ENCODE measurements at places on chromosomes 2 and 18.

DNA sequence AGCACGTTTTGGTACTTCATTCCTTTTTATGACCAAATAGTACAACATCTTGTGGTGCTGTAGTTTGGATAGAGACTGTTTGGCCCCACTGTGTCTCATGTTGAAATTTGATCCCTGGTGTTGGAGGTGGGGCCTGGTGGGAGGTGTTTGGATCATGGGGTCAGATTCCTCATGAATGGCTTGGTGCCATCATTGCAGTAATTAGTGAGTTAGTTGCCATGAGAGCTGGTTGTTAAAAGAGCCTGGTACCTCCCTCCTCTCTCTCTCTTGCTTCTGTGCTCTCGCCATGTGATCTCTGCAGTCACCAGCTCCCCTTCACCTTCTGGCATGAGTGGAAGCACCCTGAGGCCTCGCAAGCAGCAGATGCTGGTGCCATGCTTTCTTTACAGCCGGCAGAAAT lies 50.9 kb downstream of the NCAPH start:
- DNase-seq, result peak; percentile 36

DNA sequence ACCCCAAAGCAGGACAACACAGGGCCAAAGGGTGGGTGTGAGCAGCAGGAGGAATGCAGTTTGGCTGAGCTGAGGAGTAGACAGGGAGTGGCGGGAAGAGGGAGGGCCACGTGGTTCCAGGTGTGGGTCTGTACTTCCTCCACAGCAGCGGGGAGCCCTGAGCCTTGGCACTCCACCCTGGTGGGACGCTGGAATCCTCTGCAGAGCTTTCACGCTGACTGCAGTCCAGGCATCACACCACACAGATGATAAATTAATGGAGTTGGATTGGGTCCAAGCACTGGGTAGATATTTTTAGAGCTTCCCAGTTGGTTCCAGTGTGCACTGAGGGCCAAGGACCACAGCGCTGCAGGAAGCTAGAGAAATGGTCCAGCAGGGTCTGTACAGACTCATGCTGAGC lies 67.0 kb upstream of the TMEM200C start:
- DNase-seq, result peak; percentile 3

DNA sequence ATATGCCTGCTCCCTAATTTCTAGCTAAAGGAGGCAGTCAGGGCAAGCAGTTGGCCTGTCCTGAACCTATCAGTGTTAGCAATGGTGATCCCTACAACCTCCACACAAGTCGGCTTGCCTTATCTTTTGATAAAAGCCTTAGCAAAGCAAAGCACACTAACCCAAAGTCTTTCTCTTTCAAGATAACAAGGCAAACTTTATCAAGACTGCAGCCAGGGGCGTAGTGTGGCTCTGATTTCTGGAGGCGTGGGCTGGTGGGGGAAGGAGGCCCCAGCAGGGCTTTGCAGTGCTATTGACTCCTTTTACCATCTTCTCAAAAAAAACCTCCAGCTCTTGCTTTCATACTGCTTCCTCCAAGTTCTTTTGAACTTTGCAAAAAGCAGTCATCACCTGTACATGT lies 40.2 kb upstream of the LAMA1 start:
- no peak for DNase-seq

- peak; percentile 38 for DNase-seq
Observed at GRCh38 chr2:241950413-241951315, 81.1 kb downstream of the RTP5 start.

DNA sequence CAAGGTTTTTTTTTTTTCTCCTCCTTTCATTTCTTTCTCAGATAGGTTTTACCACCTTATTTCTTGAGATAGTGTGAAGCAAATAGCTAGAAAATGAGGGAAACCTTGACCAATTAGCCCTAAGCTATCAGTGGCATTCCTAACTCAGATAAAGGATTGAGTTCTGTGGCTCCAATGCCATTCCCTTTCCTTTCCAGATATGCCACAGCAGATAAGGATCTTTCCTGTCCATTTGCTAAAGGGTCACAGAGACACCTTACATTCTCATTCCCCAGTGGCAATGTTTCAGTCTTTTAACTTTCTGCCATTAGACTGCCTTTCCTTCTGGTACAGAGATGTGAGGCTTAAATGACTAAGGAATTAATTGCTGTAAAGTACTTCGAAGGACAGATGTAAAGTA lies 81.7 kb downstream of the MGAT5 start:
- peak; percentile 27 for DNase-seq

- DNase-seq, result no peak
Observed at GRCh38 chr2:64140665-64141200, 3.5 kb downstream of the PELI1 start.

GRCh38 chr2:239252801-239253200 lies 148.0 kb downstream of the HDAC4 start:
- no peak for DNase-seq

DNA sequence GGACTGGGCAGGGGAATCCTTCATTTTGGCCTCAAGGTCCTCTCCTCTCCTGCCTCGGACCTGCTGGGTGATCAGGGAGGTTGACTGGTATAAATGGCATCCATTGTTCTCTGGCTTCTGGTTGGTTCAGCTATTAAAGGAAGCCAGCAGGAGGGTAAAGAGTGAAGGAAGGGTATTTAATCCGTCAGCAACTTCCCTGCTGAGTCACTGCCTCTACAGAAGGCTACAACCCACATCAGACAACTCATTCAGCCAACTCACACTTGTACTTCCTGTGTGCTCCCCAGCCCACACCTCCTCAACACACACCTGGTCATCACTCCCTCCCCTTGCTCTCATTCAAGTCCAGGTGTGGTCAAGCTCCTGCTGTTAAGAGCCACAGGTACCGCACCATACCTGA lies 68.3 kb upstream of the MRPS9 start:
- DNase-seq, result peak; percentile 18

DNA sequence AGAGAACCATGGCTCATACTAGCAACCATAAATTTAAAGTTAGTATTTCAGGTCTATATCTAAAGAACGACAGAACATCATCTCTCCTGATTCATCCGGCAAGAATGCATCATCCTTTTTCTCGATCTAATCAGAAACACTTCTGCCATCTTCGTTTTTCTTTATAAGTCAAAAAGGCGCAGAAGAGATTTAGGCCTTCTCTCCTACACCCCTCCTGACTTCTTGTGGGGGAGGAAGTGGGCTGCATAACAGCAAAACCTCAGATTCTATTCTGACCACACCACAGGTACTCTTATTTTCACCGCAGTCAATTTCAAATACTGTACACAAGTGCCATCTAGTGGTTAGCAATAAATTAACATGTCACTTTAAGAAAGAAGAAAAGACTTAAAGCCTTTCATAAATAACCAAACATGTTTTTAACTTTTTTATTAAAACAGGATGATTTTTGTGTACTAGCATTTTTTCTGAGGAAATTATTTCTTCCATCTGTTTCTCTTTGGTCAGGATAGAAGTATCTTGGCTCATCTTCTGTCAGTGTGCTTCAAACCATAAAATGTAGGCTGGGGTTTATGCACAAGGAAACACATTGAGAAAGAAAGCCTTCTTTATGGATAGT lies 48.4 kb upstream of the PIK3C3 start:
- peak; percentile 58 for DNase-seq

DNA sequence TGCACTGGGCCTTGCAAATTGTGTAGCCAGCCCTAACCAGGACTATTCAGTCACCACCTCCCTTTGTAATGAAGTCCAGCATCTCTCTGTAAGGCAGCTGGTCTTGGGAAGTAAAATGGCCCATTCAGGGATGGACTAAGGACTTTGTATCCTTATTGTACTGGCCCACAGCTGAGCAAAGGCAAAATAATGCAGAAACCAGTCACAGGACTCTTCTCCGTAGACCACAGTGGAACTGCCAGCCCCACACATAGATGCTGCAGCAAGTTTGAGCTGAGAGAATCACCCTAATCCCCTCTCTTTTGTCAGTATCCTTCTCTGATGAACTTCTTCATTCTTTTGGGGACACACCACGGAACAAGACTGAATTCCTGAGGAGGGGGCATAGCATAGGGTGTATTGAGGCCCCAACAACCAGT lies 73.6 kb upstream of the RTN4 start:
- DNase-seq, result no peak

DNA sequence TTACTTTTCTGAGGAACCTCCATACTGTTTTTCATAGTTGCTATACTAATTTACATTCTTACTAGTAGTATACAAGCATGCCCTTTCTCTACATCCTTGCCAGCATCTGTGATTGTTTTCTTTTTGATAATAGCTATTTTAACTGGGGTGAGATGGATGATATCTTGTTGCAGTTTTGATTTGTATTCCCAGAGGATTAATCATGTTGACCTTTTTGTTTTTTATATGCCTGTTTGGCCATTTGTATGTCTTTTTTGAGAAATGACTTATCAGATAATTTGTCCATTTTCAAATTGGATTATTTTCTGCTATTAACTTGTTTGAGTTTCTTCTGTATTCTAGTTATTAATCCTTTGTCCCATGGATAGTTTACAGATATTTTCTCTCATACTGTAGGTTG lies 141.5 kb downstream of the UBR3 start:
- DNase-seq, result no peak

DNA sequence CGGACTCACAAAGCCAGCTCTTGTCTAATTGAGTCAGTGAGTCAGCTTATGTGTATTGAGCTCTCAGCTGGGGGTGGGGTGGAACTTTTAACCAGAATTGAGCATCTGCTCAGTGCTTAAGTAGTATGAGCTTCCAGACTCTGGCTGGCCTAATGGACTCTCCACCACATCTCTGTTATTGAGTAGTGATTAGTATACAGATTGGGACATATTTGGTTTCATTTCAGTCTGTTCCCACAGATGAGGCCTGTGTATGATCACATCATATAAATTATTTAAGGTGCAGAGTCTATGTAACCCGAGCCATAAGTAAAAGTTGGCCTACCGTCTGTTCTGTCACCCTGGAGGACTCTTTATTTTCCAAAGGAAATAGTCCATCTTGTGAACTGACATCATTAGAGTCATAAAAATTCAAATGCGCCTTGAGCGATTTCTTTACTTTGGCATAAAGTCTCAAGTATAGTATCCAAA lies 152.1 kb downstream of the THSD7B start:
- DNase-seq, result no peak

GRCh38 chr2:41871080-41871479 lies 176.7 kb upstream of the PKDCC start:
- DNase-seq, result no peak

- no peak for DNase-seq
Observed at GRCh38 chr2:203875471-203875870, 7.9 kb downstream of the CTLA4 start.

DNA sequence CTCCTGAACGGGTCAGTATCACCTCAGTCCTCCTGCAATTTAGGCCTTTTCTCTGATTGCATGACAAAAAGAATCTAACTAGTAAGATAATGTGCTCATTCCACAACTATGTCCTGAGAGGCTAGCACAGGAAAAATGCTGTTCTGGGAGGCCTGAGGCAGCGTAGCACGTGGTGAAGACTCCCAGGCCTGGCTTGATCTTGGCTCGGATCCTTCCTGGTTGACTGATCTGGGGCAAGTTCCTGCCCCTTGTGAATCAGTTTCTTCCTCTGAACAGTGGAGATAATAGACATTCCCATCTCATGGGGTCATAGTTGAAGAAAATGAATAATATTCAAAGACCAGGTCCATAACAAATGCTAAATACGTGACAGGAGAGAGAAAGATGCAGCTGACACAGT lies 12.3 kb downstream of the FBLN7 start:
- DNase-seq, result peak; percentile 93

- no peak for DNase-seq
Observed at GRCh38 chr2:105038383-105039061, 653 bp downstream of the MRPS9 start.

DNA sequence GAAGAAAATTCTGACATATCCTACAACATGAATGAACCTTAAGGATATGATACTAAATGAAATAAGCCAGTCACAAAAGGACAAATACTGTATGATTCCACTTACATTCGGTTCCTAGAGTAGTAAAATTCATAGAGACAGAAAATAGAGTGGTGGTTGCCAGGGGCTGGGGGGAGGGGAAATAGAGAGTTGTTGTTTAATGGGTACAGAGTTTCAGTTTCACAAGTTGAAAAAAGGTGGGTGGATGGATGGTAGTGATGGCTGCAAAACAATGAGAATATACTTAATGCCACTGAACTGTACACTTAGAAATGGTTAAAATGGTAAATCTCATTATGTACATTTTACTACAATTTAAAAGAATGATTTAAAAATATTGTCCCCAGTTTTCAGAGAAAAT lies 53.3 kb upstream of the NFU1 start:
- no peak for DNase-seq

GRCh38 chr18:12248926-12249720 lies 5.0 kb upstream of the CIDEA start:
- DNase-seq, result no peak

- DNase-seq, result no peak
Observed at GRCh38 chr2:231605607-231606091, 13.0 kb downstream of the TEX44 start.

DNA sequence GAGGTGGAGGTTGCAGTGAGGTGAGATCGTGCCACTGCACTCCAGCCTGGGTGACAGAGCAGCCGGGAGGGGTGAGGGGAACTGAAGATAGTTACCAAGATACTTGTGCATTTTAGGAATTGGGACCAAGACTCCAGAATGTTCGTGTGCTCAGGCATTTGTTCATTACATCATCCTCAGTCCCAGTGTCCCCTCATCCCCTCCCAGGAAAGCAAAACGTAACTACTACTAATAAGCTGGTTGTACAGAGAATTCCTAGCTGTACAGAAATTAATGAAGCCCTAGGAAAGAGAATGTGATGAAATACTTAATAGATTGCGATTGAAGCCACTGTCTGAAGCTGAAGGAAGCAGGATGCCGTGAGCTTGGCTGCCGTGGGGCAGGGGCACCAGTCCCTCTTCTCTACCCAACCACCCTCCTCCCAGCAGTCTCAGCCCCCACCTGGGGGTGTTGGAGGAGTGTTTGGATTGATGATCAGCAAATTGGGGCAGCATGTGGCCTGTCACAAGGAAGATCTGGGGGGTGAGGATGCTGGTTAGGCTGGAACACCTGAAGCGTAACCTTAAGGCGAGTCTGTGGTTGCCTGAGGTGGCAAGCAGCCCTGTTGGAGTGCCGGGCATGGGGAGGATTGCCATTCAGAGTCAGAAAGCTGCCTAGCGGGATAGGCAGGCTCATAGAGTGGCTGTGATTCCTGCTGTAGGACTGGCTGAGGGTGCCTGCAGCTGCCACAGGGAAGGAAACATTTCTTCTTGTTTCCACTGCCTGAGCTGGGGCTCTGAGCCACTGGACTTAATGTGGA lies 140.9 kb downstream of the SH3RF3 start:
- DNase-seq, result no peak

DNA sequence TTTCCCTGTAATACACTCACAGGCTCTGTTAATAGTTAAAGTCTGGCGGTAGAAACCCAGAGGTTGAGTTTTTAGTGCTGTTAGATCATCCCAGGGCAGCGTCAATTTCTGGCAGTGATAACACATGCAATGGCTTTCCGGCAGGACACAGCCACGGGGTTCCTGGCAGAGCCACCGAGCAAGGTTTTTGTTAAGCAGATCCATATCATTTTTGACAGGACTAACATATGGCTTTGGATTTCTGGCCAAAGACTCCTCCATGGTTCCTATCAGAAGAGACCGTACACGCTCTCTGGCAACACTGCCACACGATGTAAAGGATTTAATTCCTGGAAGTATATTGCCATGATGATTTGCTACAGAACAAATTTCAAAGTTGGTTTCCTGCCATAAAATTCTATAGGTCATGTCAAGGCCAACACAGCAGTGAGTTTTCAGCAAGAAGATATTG lies 854.3 kb downstream of the LRRTM4 start:
- no peak for DNase-seq

Measured in M059J (cell line).